ENCODE measurements at places on chromosomes 6 and 20. TPM values are rescaled to one million over a fixed set of nuclear protein-coding genes. Genes with fewer than 3 reads are reported as not detected.
A peak's percentile ranks its signal among the peaks of the same experiment; 100 is the strongest.

DNA sequence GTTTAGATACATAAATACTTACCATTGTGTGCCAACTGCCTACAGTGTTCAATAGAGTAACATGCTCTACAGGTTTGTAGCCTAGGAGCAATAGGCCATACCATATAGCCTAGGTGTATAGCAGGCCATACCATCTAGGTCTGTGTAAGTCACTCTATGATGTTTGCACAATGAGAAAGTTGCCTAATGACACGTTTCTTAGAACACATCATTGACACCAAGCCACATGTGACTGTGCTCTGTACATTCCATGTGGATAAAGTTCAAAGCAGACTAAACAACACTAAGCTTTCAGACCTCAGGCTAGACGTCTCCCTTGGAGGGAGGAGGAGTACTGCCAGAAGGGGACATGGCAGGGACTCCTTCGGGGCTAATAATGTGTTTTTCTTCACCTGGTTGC lies 93.6 kb downstream of the KIF16B start:
- no peaks in the 10 kb centered on the region for H3K27me3 ChIP-seq
- peaks cover 5% of the 10 kb centered on the region for H3K4me1 ChIP-seq
- H3K36me3 ChIP-seq, result peaks cover 10% of the 10 kb centered on the region

DNA sequence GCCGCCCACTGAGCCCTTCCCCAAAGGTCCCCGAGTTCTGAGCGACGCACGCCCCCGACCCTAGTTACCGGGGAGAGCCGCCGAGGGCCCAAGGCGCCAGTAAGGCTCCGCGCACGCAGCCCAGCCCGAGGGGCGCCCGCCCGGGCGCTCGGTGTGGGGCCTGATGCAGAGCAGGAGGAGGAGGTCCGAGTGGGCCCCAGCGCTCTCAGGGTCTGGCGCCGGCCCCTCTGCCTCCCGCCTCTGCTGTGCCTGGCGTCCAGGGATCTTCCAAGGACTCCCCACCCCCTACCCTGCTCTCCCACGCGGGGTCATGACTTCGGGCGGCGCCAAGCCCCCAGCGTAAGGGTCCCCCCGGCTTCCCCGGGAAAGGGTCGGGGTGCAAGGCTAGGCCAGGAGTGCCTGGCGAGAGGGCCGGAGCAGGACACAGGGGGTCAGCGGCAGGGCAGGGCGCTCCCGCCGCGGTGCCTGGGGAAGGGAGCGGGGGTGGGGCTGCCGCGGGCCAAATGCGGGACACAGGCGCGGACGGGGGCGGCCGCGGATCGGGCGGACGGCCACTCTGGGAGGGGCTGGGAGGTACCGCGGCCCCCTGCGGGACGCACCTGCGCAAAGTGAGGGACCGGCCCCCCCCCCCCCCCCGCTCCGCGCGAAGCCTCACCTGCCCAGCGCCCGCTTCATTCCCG lies 637 bp downstream of the ABHD12 start:
- H3K36me3 ChIP-seq, result no peaks in the 10 kb centered on the region
- no peaks in the 10 kb centered on the region for H3K27me3 ChIP-seq
- H3K4me1 ChIP-seq, result peaks cover 14% of the 10 kb centered on the region
- peak overlapping the region; percentile 69 for H3K27ac ChIP-seq

- H3K27ac ChIP-seq, result no peak overlapping the region
- H3K4me3 ChIP-seq, result no peak overlapping the region
- no peaks in the 10 kb centered on the region for H3K4me1 ChIP-seq
- no peak for DNase-seq
- H3K27me3 ChIP-seq, result no peaks in the 10 kb centered on the region
Observed at GRCh38 chr20:14700639-14700960, 363.2 kb upstream of the FLRT3 start.

The SEC23B gene
- total RNA-seq, result 56.0 TPM

The SPDEF gene
- total RNA-seq, result 0.23 TPM

DNA sequence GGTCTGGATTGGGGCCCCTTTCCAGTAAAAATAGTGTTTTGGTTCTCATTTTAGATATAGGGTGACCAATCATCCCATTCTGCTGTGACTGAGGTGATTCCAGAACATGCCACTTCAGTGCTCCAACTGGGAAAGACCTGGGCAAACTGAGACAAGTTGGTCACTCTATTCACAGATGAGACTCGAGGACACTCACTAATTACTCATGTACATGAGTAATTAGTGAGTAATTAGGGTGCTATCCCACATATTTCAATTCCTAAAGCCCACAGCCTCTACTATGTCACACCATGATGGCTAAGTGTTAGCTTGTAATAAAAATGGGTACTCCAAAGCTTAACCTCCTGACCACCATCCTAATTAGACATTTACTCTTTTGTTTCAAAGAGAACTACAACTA lies 86.0 kb downstream of the CBLN4 start:
- no peaks in the 10 kb centered on the region for H3K4me1 ChIP-seq
- H3K27ac ChIP-seq, result no peak overlapping the region
- no peak for DNase-seq
- H3K36me3 ChIP-seq, result no peaks in the 10 kb centered on the region
- no peak overlapping the region for H3K4me3 ChIP-seq

DNA sequence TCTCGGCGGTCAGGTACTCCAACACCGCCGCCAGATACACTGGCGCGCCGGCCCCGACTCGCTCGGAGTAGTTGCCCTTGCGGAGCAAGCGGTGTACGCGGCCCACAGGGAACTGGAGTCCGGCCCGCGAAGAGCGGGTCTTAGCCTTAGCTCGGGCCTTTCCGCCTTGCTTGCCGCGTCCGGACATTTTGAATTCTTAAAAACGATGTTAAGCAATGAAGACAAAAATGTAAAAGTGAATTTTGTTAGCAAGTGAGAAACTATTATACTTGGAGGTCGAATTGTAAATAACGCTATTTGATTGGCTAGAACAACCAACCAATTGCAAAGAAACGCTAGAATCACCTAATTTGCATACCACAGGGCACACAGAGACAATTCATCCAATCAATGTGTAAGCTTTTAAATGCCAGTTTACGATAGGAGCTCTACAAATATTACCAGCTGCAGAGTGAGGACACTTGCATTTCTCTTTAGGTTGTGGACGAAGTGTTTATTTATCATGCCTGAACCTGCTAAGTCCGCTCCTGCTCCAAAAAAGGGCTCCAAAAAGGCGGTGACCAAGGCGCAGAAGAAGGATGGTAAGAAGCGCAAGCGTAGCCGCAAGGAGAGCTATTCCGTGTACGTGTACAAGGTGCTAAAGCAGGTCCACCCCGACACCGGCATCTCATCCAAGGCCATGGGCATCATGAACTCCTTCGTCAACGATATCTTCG lies 112.0 kb downstream of the HFE start:
- no peaks in the 10 kb centered on the region for H3K27me3 ChIP-seq
- peaks cover 46% of the 10 kb centered on the region for H3K4me1 ChIP-seq
- H3K27ac ChIP-seq, result peak overlapping the region; percentile 99
- DNase-seq, result peak; percentile 44

GRCh38 chr6:70849348-70850069 lies 107.4 kb downstream of the B3GAT2 start:
- H3K36me3 ChIP-seq, result peaks cover 6% of the 10 kb centered on the region
- DNase-seq, result no peak
- no peak overlapping the region for H3K4me3 ChIP-seq

- DNase-seq, result no peak
- peaks cover 12% of the 10 kb centered on the region for H3K36me3 ChIP-seq
- H3K27me3 ChIP-seq, result peaks cover 96% of the 10 kb centered on the region
- peak overlapping the region; percentile 90 for H3K4me3 ChIP-seq
- H3K4me1 ChIP-seq, result peaks cover 37% of the 10 kb centered on the region
Observed at GRCh38 chr6:5995658-5995948, 11.1 kb downstream of the NRN1 start.

The MLIP gene
- total RNA-seq, result not detected

DNA sequence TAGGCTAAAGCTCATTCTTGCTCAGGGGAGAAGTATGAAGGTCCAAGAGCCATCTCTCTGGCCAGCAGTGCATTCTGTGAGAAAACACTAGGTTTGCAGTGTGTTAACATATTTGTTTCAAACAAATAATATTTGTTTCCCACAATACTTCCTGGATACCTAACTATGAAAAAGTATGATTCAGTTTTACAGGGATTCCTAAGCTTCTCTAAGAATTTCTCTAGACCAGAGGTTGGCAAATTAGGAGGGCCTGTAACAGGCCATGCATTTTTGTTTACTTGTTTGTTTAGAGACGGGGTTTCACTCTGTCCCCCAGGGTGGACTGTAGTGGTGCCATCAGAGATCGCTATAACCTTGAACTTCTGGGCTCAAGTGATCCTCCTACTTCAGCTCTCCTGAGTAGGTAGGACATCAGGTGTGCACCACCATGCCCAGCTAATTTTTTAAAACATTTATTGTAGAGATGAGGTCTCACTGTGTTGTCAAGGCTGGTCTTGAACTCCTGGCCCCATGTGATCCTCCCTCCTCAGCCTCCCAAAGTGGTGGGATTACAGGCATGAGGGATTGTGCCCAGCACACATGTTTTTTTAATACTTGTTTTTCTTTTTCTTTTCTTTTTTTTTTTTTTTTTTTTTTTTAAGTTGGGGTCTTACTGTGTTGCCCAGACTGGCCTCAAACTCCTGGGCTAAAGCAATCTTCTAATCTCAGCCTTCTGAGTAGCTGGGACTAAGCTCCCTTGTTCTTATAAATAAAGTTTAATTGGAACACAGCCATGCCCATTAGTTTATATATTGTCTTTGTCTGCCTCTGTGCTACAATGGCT lies 71.7 kb downstream of the ADGRG6 start:
- H3K27ac ChIP-seq, result no peak overlapping the region
- no peaks in the 10 kb centered on the region for H3K4me1 ChIP-seq
- H3K27me3 ChIP-seq, result peaks cover 5% of the 10 kb centered on the region
- no peaks in the 10 kb centered on the region for H3K36me3 ChIP-seq
- H3K4me3 ChIP-seq, result no peak overlapping the region
- DNase-seq, result no peak

The QRSL1 gene
- 11.9 TPM for total RNA-seq

GRCh38 chr20:46959821-46960220 lies 65.2 kb downstream of the EYA2 start:
- no peak for DNase-seq
- no peak overlapping the region for H3K27ac ChIP-seq
- no peak overlapping the region for H3K4me3 ChIP-seq
- no peaks in the 10 kb centered on the region for H3K4me1 ChIP-seq
- H3K36me3 ChIP-seq, result no peaks in the 10 kb centered on the region

GRCh38 chr20:59571551-59572314 lies 32.6 kb upstream of the PHACTR3 start:
- H3K36me3 ChIP-seq, result peaks cover 4% of the 10 kb centered on the region
- H3K4me1 ChIP-seq, result peaks cover 4% of the 10 kb centered on the region
- DNase-seq, result no peak
- H3K4me3 ChIP-seq, result peak overlapping the region; percentile 66

The KHDRBS2 gene
- total RNA-seq, result not detected

The KLC4 gene
- 41.9 TPM for total RNA-seq

DNA sequence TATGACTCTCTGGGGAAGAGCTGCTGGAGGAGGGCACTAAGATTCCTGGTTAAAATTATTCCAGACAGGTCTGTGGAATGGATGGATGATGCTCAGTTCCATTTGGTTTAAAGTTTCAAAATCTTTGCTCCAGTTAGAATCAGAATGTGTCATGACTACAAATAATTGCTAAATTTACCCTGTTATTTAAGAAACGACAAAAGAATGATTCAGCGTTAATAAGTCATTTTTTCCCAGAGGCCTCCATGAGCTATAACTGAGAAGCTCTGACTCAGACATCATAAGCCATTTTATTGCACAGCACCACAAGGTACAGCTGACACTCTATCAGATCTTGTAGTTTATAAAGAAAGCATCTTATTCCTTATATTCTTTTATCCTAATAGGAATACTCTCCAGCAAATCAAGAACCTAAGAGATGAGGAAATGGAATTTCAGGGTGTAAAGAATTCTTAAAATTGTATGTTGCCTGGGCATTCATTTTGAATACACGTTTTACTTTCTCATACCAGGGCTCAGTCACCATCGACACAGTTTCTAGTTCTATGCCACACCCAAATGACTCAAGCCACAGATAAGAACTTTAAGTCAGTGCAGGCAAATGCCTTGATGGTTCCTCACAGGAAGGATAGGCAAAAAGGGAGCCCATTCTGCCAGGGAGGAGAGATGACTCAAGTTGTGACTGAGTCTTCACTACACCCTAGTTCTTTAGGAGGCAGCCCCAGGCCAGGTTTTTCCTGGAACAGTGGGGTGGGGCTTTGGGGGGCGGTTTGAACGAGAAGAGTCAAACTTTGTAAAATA lies 636.0 kb downstream of the MMUT start:
- no peaks in the 10 kb centered on the region for H3K36me3 ChIP-seq
- H3K27ac ChIP-seq, result no peak overlapping the region
- H3K27me3 ChIP-seq, result no peaks in the 10 kb centered on the region

The RBPJL gene
- total RNA-seq, result not detected

GRCh38 chr6:115004982-115005381 lies 662.2 kb upstream of the HS3ST5 start:
- H3K4me1 ChIP-seq, result no peaks in the 10 kb centered on the region
- no peaks in the 10 kb centered on the region for H3K27me3 ChIP-seq
- H3K27ac ChIP-seq, result no peak overlapping the region

DNA sequence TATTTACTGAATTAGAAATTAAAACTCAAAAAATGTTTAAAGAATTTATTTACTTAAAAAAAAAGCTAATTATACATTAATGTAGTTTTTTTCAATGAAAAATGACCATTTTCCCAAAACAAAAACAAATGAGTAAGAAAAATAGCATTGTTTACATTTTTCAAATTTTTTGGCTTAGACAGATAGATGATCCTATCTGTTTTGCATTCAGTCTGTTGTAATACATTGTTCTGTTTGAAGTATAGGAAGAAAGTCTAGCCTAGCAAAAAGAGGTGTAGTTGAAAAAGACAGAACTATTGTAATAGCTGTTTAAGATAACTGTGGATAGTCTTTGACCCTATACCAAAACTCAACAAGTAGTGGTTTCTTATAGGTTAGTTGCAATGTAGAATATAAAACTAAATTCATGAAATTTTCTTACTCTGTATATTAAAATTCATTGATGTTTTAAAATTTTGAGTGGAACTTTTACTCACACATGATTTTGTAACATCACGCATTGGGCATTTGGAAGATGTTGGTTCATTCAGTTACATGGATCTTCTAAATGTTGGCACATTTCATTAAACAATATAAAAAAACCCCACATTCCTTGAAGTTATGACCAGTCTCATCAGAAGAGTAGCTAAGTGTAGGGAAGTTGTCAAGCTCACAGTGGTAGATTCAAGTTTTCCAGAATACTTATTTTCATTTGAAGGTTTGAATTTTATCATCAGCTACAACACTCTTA lies 62.0 kb downstream of the KCNS1 start:
- peaks cover 39% of the 10 kb centered on the region for H3K4me1 ChIP-seq
- no peak for DNase-seq
- H3K4me3 ChIP-seq, result no peak overlapping the region
- peak overlapping the region; percentile 24 for H3K27ac ChIP-seq

The MPIG6B gene
- total RNA-seq, result 3.4 TPM

- H3K4me3 ChIP-seq, result no peak overlapping the region
- DNase-seq, result no peak
- H3K27ac ChIP-seq, result no peak overlapping the region
Observed at GRCh38 chr20:22495172-22495571, 89.2 kb downstream of the FOXA2 start.

The SLC17A4 gene
- total RNA-seq, result not detected

The SLC32A1 gene
- total RNA-seq, result not detected

- no peaks in the 10 kb centered on the region for H3K4me1 ChIP-seq
- no peak for DNase-seq
- H3K4me3 ChIP-seq, result no peak overlapping the region
- peaks cover 6% of the 10 kb centered on the region for H3K27me3 ChIP-seq
Observed at GRCh38 chr6:21869085-21869771, 275.7 kb downstream of the SOX4 start.

- no peaks in the 10 kb centered on the region for H3K4me1 ChIP-seq
- no peaks in the 10 kb centered on the region for H3K27me3 ChIP-seq
- no peaks in the 10 kb centered on the region for H3K36me3 ChIP-seq
- no peak for DNase-seq
- no peak overlapping the region for H3K27ac ChIP-seq
Observed at GRCh38 chr6:50116390-50116789, 66.7 kb upstream of the DEFB112 start.
